Activated CD8-positive, alpha-beta memory T cell treated with anti-CD3 and anti-CD28 coated beads for 48 hours (primary cell): ENCODE measurements at places on chromosomes 2 and 18.

GRCh38 chr2:217061916-217062505 lies 202.1 kb upstream of the TNP1 start:
- no peak for DNase-seq

DNA sequence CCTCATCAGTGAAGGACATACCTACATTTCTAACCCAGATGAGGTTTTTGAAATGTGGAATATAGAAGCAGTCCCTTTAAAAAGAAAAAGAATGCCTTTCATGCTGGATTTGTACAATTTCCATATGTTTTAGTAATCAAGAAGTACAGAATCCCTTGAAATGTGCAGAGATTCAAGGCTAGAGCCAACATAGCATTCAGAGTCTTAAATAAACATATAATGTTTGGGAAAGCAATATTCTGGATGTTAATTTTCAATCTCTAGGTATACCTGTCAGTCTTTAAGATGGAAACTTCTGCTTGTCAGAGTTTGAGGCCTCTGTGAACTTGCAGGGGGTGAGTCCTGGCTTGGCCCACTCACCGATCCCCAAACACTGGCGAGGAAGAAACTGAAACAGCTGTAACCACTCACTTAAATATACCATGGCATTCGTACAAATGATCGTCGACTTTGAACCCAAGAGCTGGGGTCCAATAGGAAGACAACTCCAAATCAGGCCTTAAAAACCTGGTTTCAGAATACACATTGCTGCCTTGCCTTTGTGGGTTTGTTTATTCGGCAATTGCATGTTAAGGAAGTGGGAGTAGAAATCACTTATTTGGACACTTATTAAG lies 132.8 kb upstream of the NCK2 start:
- DNase-seq, result no peak

- no peak for DNase-seq
Measured at GRCh38 chr2:128573116-128573515, 254.4 kb upstream of the HS6ST1 start.

DNA sequence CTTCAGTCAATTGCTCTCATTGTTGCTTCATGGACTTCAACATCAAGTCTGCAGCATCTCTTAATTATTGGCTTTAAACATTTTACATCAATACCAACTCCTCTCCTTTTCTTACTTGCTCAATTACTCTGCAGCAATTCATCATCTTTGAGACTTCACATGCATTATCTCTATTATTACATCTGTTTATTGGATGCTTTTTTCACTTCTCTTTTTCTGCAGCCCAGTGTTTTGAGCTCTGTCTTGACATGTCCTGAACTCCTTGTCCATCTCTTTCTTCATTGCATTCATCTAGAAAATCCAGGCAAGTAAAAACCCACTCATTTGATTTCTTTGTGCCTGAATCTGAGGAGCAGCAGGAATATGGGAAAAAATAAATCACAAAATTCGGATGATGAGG lies 647.9 kb downstream of the PLCL1 start:
- no peak for DNase-seq

DNA sequence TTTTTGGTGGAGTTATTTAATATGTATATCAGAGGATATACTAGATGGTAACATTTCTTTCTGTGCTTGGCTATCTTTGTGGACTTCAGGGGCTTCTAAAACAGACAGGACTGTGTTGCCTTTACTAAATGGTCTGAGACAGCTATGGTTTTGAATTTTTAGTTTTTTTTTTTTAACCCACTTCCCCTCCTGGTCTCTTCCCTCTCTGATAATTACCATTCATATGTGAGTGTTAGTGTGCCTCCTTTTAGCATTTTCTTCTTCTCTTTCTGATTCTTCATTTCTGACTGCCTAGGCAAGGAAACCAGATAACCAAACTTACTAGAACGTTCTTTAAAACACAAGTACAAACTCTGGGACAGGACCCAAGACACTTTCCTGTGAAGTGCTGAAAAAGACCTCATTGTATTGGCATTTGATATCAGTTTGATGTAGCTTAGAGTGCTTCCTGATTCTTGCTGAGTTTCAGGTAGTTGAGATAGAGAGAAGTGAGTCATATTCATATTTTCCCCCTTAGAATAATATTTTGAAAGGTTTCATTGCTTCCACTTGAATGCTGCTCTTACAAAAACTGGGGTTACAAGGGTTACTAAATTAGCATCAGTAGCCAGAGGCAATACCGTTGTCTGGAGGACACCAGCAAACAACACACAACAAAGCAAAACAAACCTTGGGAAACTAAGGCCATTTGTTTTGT lies 52.7 kb downstream of the SMAD4 start:
- no peak for DNase-seq

DNA sequence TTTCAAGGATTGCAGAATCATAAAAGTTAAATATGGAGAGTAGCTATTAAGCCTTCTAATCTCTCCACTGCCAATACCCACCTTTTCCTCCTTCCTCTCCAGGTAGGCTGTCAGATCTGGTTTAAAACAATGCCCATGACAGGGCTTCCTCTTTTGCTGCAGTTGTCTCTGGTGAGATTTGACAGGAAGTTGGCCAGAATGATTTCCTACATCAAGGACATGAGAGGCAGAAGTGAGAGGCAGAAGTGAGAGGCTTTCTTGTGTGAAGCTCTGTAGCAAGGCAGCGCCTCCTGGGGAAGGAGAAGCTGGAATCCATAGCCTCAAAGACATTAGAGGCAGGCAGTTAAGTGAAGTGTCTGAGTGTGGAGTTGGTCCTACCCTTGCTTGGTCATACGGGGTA lies 385.7 kb downstream of the HRH4 start:
- no peak for DNase-seq
